GM06990 (cell line): ENCODE measurements at places on chromosomes 3 and 15.
A peak's percentile ranks its signal among the peaks of the same experiment; 100 is the strongest.

DNA sequence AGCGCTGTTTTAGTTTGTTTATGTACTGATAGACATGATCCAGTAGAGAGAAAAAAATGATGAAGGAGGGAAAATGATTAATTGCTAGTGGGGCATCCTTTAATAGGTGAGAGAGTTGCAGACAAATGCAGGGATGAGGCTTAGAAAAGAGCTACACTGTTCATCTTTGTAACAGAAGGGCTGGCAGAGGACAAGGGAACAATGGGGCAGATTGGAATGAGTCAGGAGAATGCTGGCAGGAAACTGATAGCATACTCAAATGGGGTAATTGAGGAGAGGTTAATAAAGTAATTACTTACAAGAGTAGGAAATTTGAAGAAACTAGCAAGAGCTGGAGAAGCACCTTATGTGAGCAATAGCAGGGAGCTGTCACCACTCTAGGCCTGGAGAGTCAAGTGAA is 170.9 kb downstream of the OXSM start:
- no peak for DNase-seq

GRCh38 chr15:31197497-31198414 is 96.2 kb upstream of the TRPM1 start:
- peak; percentile 60 for DNase-seq

DNA sequence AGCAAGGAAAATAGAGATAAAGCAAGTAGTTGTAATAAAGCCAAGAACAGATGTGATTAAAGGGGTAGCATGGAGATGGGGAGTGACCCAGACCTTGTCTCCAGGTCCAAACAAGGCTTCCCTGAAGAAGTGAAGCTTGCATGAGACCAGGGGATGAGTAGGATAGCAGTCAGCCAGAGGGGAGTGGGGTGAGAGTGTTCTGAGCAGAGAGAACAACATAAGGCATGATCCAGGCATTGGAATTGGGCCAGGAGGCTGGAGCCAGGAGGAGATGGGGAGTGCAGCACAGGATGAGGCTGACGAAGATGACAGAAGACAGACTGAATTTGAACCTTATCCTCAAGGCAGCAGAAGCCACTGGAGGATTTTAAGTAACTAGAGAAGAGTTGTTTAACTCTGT is 7.2 kb downstream of the TMOD2 start:
- DNase-seq, result no peak

DNA sequence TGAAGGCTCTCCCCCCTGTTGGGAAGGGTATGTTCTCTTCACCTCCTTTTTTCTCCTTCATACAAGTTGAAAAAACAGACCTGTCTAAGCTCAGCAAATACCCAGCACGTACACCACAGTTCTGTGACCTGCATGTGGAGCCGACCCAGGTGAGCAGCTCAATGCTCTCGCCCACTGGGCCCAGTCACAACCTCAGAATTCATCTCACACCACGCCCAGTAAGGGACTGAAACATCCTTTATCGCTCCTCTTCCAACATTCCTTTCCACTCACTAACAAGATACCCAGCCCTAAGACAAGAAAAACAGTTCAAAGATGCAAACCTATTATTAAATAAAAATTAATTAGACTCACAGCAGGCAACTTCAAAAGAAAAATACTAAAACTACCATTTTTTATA is 68.9 kb downstream of the FOXP1 start:
- no peak for DNase-seq

DNA sequence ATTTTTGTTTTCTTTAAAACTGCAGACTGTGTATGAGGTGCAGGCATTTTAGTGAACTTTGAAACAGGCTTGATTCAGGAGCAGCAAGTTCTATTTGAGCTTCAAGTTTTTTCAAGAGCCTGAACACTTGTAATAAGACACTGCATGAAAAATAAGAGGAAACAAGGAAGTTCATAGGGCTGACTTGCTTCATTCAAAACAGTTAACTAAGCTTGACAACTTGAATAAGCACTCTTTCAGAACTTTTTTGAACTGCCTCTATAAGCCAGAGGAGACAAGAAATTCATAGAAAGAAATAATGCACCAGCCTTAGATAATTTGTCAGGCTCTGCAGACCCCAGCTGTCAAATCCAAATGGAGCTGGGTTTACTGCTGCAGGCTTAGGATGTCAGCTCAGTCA is 130.2 kb downstream of the SSR3 start:
- no peak for DNase-seq

- no peak for DNase-seq
Observed at GRCh38 chr3:164222197-164222596, 856.1 kb downstream of the SI start.

DNA sequence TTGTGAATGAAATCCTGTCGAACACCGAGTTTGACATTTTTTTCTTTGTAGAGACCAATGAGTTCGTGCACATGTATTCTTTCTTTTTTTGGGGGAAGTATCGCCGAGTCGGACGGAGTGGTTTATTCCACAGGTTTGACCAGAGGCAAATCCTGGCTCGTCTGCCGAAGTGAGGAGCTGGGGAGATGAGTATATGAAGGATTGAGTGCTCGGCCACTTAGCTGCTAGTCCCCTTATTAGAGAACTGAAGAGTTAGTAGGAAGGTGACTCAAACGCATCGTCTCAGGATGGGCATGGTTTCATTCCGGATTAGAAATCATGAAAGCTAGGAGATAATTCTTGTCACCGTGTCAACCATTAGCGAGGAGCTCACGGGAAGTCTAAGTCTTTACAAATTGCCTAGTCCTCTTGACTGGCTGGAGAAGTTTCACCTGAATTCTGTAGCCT is 154.7 kb upstream of the GOLIM4 start:
- peak; percentile 58 for DNase-seq

- peak; percentile 32 for DNase-seq
Observed at GRCh38 chr15:92161039-92161670, 232.5 kb upstream of the ST8SIA2 start.

DNA sequence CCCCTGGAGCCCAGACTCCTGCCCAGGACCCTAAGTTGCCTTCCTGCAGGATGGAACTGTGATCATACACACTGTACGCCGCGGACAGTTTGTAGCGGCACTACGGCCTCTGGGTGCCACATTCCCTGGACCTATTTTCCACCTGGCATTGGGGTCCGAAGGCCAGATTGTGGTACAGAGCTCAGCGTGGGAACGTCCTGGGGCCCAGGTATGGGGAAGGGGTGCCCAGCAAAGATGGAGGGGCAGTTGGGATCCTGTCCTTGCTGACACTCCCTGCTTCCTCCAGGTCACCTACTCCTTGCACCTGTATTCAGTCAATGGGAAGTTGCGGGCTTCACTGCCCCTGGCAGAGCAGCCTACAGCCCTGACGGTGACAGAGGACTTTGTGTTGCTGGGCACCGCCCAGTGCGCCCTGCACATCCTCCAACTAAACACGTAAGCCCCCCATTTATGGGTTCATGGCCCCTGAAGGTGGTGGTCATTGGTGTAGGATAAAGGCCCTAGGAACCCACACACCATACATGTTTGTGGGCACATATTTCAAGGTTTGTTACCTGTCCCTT is 28.8 kb downstream of the NBEAL2 start:
- no peak for DNase-seq

GRCh38 chr15:100529556-100529955 is 806 bp upstream of the CERS3 start:
- no peak for DNase-seq

GRCh38 chr3:14534516-14535191 is 5.5 kb downstream of the GRIP2 start:
- DNase-seq, result no peak

DNA sequence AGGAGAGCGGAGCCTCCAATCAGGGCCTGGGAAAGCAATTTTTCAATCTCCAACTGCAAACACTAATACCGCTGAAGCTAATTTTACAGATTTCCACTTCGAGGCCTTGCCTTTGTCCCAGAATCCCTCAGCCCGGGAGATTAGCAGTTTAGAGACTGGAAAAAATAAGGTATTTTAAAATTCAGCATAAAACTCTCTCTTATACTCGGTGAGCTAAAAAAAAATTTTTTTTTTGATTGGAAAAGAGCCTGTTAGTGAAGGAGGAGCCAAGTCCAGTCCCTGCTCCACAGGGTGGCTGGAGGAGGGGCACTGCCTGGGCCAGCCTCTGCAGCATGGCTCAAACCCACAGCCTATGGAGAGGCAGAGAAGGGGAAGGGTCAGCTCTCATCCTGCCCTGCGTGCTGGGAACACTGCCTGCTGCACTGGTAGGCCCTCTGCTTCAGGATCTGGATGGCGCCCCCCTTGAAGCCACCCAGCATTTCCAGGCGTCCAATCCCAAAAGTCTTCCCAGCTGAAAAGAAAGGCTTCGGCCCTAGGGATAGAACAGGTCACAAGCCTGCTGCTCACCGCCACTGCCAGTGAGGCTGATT is 48.9 kb downstream of the CACNA2D2 start:
- no peak for DNase-seq
